Thymus (tissue), 14 donors: ENCODE measurements at places on chromosomes 16 and 17.

GRCh38 chr16:17299790-17300189 lies 171.0 kb downstream of the XYLT1 start:
- no peaks in the 10 kb centered on the region for H3K27me3 ChIP-seq
- H3K27ac ChIP-seq, result no peak overlapping the region
- DNase-seq, result no peak
- no peaks in the 10 kb centered on the region for H3K36me3 ChIP-seq
- H3K4me1 ChIP-seq, result peaks cover 20% of the 10 kb centered on the region

DNA sequence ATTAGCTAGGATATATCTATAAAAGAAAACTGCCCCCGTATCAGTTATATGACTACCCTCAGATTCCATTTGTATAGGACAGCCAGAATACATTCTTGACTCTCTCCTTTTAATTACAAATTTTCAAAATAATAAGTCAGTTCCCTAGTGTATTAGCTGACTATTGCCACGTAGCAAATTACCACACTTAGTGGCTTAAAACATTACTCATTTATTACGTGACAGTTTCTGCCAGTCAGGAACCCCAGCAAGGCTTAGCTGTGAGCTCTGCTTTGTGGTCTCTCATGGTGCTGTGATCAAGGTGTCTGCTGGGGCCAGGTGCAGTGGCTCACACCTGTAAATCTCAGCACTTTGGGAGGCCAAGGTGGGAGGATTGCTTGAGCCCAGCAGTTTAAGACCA lies 13.9 kb upstream of the SCNN1B start:
- no peak overlapping the region for H3K4me3 ChIP-seq
- H3K27me3 ChIP-seq, result no peaks in the 10 kb centered on the region
- DNase-seq, result no peak
- H3K4me1 ChIP-seq, result no peaks in the 10 kb centered on the region
- no peak overlapping the region for H3K27ac ChIP-seq

DNA sequence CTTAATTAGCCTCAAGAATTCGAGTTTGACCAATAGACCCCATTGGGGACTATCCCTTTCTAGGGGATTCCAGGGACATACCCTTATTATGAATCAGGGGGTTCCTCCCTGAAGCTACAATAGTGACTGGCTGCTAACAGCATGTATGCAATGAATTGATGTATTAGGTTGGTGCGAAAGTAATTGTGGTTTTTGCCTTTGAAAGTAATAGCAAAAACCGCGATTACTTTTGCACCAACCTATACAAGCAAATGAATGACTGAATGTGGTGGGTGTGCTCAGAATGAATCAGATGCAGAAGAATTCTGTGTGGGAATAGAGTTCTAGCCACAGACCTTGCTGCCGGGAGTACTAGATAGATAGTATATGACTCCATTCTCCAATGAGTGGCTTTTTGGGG lies 76.7 kb downstream of the HLF start:
- DNase-seq, result no peak
- no peak overlapping the region for H3K4me3 ChIP-seq
- H3K27me3 ChIP-seq, result no peaks in the 10 kb centered on the region

DNA sequence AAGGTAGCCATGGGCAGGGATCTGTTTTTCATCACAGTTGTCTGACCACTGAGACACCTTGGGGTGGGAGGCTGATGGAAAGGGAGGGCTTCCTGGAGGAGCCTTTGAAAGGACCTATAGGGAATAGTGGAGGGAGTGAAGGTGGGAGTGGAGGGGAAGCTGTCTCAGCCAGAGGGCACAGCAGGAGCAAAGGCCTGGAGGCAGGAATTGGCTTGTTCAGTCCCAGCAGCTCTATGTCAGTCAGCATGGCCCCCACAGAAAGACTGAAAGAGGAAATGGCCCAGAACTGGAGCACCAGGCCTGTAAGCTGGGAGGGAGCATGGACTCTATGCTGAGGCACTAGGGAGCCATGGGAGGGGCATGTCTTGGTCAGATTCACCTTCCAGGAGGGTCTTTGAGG lies 12.8 kb upstream of the CBFB start:
- peaks cover 15% of the 10 kb centered on the region for H3K4me1 ChIP-seq
- H3K27ac ChIP-seq, result no peak overlapping the region
- DNase-seq, result no peak
- H3K36me3 ChIP-seq, result no peaks in the 10 kb centered on the region
- H3K27me3 ChIP-seq, result peaks cover 14% of the 10 kb centered on the region

DNA sequence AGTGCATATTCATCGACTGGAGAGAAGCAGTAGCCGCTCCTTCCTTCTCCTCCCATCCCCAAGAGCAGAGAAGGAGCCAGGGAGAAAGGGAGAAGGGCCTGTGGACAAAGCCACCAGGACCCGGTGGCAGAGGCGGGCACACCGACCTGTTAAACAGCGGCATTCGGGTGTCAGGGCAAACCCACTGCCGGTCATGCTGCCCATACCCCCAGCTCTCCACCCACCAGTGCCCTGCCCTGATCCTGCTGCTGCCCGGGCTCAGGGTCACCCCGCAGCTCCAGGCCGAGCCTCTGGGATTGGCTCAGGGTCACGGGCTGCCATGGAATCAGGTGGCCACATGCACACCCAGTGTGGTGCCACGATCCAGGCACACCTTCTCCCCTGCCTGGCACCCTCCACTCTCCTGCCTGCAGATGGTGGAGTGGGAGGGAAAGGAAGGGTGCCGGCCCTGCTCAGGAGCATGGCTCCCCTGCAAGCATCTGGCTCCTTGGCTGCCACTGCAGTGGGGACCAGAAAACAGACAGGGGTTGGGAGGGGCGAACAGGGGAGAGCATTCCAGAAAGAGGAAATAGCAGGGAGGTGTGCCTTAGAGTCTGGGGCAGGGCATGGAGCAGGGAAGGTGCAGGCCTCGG lies 18.3 kb upstream of the RASD1 start:
- H3K4me1 ChIP-seq, result peaks cover 45% of the 10 kb centered on the region
- DNase-seq, result no peak
- no peaks in the 10 kb centered on the region for H3K27me3 ChIP-seq
- H3K36me3 ChIP-seq, result no peaks in the 10 kb centered on the region

GRCh38 chr17:46115699-46116098 lies 77.5 kb downstream of the KANSL1 start:
- H3K27me3 ChIP-seq, result no peaks in the 10 kb centered on the region
- no peak for DNase-seq
- H3K4me1 ChIP-seq, result no peaks in the 10 kb centered on the region
- H3K36me3 ChIP-seq, result peaks cover 3% of the 10 kb centered on the region

- H3K4me3 ChIP-seq, result no peak overlapping the region
- H3K36me3 ChIP-seq, result no peaks in the 10 kb centered on the region
- no peak overlapping the region for H3K27ac ChIP-seq
- H3K27me3 ChIP-seq, result peaks cover 62% of the 10 kb centered on the region
- H3K4me1 ChIP-seq, result no peaks in the 10 kb centered on the region
Measured at GRCh38 chr16:28059841-28060575, 3.5 kb downstream of the GSG1L start.
